ENCODE measurements at places on chromosomes 11 and 22.

DNA sequence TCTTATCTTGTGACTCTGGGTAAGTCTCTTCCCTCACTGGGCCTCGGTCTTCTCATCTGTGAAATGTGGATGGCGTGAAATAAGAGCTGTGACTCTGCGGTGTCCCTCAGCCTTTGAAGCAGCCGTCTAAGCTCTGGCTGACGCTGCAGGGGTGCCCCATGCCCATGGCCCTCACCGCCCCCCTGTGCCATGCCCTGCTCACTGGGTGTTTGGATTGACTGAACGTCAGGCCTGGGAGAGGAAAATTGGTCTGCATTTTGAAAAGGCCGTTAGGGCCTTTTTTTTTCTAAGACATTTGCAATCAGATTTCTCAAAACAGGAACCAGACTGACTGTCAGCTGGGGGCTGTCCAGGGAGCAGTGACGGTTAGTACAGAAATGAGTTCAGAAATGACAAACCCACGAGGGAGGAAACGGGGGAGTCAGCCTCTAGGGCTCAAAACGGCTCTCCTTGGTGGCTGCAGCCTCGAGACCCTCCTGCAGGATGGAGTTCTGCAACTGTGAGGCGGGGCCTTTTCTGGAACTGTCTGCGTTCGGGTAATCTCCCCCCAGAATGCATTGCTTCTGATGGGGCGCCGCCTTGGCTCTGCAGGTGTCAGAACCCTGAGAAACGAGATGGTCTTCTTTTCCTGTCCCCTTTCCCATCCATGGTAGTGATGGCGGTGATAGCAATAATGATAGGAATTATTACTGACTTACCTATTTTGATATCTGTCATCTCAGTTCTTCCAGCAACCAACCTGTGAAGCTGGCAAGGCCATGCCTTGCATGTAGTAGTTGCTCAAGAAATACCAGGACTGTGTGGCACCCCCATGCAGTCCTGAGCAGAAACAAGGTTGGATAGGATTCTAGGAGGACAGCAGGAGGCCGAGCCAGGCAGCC, 2.0 kb downstream of the GRK2 start:
- no peak for DNase-seq

GRCh38 chr11:30594646-30595411, 8.7 kb upstream of the MPPED2 start:
- DNase-seq: no peak

DNA sequence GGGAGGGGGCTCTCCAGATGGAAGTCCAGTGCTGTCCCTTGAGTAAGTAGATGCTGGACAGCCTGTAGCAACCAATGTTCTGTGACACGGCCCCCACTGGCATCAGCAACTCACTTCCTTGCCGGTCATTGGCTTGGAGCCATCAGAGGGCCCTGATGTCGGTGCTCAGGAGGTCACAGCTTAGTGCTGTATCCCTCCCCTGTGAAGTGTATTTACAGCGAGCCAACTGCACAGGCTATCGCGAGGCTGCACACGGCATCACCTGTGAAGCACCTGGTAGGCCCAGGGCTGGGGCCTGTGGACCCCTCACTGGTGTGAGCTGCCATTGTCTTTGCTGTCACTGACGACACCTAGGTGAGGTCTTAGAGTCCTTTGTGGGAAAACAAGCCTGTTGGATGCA, 13.4 kb upstream of the ACR start:
- no peak for DNase-seq

GRCh38 chr11:123247813-123248379, 52.8 kb upstream of the CLMP start:
- DNase-seq: no peak

DNA sequence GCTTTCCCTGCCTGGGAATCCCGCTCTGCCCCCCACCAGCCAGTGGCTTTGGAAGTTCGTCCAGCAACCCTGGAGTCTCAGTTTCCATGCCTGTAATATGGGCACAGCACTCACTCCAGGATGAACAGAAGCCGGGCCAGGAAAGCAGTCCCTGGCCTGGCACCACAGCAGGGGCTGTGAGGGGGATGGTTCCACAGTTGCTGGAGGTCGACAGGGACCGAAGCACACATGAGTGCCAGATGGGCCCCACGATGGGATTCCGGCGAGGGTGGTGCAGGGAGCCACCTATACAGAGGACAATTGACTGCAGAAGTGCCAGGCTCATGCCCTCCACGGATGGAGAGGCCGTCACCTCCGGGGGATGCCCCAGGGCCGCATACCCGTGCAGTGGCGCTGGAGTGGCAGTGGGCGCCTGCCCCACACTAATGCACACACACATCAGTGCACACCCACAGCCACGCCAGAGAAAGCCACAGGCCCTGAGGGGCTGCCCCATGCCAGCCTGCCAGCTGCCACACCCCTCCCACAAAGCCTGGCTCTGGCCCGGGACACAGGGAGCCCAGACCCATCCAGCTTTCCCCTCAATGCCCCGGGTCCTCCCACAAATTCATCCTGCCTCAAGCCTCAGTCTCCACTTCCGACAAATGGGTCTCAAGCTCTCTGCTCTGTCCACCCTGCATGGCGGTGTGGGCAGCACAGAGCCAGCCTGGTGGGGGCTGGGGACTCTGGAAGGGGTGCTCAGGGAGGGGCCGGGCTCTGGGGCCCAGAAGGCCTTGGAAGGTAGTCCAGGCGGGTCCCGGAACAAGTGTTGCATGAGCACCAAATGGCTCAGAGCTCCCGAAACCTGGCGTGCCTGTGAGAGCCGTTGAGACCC, 9.7 kb downstream of the ASCL2 start:
- no peak for DNase-seq

- DNase-seq: no peak
These were observed 76.3 kb upstream of the SESN3 start for GRCh38 chr11:95307286-95307685.

All from left renal pelvis (tissue), 4 donors.